ENCODE measurements at places on chromosomes 2 and 18.

- DNase-seq = no peak
Measured at GRCh38 chr2:149380205-149380604, 49.8 kb downstream of the LYPD6 start.

- DNase-seq = no peak
Measured at GRCh38 chr18:13179566-13180113, 38.9 kb upstream of the LDLRAD4 start.

- DNase-seq = peak; percentile 37
Measured at GRCh38 chr2:165067643-165068486, 112.5 kb upstream of the SLC38A11 start.

GRCh38 chr18:67260841-67261240 lies 255.7 kb downstream of the DSEL start:
- DNase-seq = no peak

- no peak for DNase-seq
Measured at GRCh38 chr18:76707534-76707933, 114.8 kb upstream of the ZNF236 start.

GRCh38 chr2:9484533-9484932 lies 10.2 kb downstream of the IAH1 start:
- DNase-seq = no peak

- DNase-seq = no peak
Measured at GRCh38 chr18:63234432-63234831, 85.1 kb downstream of the BCL2 start.

GRCh38 chr18:22914633-22915032 lies 18.5 kb upstream of the RBBP8 start:
- DNase-seq = no peak

- no peak for DNase-seq
Measured at GRCh38 chr2:145253492-145253891, 733.6 kb upstream of the ZEB2 start.

GRCh38 chr2:237092920-237093781 lies 7.5 kb downstream of the COPS8 start:
- peak; percentile 60 for DNase-seq

- no peak for DNase-seq
Measured at GRCh38 chr18:75179819-75180600, 28.9 kb downstream of the PTGR3 start.

DNA sequence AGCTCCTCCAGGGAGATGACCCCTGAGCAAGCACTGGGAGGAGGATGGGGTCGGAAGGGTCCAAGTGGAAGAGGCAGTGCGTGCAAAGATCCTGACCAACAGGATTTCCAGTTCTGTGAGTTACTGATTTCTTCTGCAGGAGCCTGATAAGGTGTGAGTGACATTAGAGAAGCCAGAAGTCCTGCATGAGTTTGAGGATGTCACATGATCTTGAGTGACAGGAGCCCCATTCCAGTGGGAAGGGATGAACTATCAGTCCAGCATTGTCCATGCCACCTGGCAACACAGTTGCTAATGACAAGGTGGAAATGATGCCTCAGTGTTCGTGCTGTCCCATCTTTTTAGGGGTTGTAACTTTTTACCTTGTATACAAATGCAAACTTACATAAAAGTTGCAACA lies 285.1 kb upstream of the HDAC4 start:
- no peak for DNase-seq

DNA sequence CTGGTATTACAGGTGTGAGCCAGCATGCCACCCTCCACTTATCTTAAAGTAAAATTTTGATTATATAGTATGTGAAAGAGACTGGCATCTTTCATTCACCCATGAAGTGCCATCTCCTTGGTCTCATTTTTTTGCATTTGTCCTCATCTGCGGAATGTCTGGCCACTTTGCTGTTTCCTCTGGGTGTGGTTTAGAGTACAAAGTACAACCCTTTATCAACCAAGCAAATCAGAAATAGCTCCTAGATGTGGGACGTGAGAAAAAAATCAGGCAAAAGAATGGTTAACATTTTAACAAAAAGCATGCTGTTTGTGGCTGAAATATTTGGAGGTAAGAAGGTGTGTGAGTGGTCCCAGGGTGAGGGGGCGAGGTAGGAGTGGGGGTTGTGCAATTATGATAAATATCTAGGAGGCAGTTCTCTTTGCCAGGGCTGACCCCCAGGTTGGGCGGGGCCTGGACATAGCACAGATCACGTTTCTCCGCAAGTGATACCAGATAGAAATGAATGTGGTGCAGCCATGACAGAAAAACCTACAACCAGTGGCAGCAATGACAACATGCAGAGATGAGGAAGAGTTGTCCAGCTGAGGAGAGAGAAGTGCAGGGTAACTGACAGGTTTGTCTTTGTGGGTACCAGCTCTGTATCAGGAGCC lies 115.8 kb upstream of the SERTAD2 start:
- no peak for DNase-seq

- DNase-seq = no peak
Measured at GRCh38 chr18:55787536-55788073, 199.6 kb upstream of the TCF4 start.

- DNase-seq = no peak
Measured at GRCh38 chr2:173550143-173550542, 195.5 kb downstream of the CDCA7 start.

GRCh38 chr2:199057936-199058335 lies 399.8 kb downstream of the SATB2 start:
- DNase-seq = no peak

DNA sequence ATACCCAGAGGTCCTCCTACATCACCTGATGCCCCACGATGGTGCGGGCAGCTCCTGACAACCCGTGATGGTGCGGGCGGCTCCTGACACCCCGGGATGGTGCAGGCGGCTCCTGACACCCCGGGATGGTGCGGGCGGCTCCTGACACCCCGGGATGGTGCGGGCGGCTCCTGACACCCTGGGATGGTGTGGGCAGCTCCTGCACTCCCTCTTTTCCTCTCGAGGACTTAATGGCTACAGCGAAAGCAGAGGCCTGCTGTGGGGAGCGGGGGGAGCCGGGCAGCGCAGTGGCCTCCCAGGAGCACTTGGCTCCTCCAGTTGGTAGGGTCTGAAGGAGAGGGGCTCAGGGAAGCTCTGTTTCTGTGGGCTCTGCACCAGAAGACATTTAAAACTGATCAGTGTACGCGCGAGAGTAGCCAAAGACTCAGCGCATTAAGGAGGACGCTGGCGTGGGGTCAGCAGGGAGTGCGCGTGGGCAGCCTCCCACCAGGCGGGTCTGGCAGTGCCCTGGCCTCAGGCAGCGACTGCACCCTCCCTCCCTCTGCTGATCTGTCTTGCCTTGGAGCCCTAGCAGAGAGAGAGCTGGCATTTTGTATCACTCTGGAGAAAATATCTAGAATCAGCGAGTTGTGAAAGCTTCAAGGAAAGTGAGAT lies 464.5 kb upstream of the MYT1L start:
- no peak for DNase-seq

DNA sequence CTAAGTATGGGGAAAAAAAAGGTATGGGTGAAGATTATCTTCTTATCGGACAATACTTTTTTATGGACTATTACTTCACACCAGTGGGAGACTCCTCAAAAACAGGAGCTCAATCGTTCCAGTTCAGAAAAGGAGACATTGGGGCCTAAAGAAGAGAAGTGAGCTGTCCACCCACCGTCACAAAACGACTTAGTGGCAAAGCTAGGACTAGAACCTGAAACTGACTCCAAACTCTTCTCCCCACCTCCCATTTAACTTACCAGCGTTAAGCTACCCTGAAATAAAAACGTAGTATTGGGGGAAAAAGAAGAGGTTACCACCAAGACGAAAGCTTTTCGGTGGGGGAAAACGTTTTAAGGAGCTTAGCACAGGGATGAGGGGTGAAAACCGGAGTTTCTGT lies 503 bp downstream of the GTF3C3 start:
- no peak for DNase-seq

GRCh38 chr2:110770404-110770958 lies 38.1 kb downstream of the ACOXL start:
- no peak for DNase-seq

GRCh38 chr2:217858519-217859491 lies 144.0 kb downstream of the TNS1 start:
- DNase-seq = peak; percentile 84

DNA sequence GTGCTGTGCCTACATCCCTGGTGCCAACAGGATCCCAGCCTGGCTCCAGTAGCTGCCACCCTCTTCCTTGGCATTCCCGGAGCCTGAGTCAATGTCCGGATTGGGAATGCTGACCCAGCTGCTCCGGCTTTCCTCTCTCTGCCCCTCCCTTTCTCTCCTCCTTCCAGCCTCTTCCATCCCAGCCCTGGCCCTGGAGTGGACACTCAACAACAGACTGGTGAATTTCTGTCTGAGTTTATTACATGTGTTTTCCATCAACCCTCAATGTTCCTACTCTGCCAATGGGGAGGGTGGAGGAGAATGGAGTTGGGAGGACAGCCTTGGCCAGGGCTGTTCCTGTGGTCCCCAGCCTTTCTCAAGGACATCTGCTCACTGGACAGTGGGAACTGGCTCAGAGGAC lies 917 bp upstream of the PRKAG3 start:
- no peak for DNase-seq

- DNase-seq = no peak
Measured at GRCh38 chr2:158042245-158042644, 59.4 kb upstream of the UPP2 start.

GRCh38 chr2:39682066-39682692 lies 16.5 kb downstream of the TMEM178A start:
- DNase-seq = no peak

GRCh38 chr2:118520246-118520645 lies 327.2 kb downstream of the EN1 start:
- no peak for DNase-seq

GRCh38 chr18:11259469-11260150 lies 110.2 kb upstream of the PIEZO2 start:
- no peak for DNase-seq

- DNase-seq = no peak
Measured at GRCh38 chr2:55311444-55311870, 42.4 kb upstream of the MTIF2 start.

DNA sequence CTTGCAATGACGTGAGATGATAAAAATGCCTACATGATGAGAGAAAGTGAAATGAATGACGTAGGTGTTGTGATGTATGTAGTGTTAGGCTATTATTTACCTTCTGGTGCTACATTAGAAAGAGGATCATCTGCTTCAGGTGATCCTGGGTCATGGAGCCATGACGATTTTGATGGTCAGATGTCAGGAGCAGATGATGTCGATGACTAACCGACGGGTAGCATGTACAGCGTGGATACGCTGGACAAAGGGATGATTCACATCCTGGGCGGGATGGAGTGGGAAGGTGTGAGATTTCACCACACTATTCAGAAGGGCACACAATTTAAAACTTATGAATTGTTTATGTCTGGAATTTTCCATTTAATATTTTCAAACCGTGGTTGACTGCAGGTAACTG lies 43.5 kb upstream of the ACVR1C start:
- no peak for DNase-seq

- DNase-seq = no peak
Measured at GRCh38 chr18:13530879-13531387, 195.4 kb downstream of the FAM210A start.

GRCh38 chr2:172445851-172446250 lies 18.5 kb downstream of the ITGA6 start:
- DNase-seq = no peak

GRCh38 chr2:133942398-133942797 lies 311.5 kb upstream of the MGAT5 start:
- no peak for DNase-seq

DNA sequence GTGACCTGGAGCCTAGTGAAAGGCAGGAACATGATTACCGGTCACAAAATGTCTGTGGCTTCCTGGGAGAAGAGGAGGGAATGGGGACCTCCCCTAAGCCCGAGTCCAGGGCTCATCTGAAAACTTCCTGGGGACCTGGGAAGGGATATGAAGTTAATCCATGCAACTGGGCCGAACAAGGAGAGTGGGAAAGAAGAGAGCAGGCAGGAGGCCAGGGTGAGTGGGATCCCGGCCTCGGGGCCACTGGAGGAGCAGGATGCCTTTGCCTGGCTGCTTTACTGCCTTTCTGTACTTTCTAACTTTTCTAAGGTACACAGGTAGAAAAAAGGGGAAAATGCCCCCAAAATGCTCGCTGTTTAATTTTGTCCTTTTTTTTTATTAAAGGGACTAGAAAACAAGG lies 43.4 kb upstream of the MAL start:
- DNase-seq = no peak

- no peak for DNase-seq
Measured at GRCh38 chr2:224816816-224817215, 100.7 kb upstream of the CCDC195 start.

- no peak for DNase-seq
Measured at GRCh38 chr2:196277002-196277401, 105.6 kb upstream of the STK17B start.

GRCh38 chr2:171347591-171348032 lies 86.2 kb downstream of the METTL8 start:
- DNase-seq = no peak

DNA sequence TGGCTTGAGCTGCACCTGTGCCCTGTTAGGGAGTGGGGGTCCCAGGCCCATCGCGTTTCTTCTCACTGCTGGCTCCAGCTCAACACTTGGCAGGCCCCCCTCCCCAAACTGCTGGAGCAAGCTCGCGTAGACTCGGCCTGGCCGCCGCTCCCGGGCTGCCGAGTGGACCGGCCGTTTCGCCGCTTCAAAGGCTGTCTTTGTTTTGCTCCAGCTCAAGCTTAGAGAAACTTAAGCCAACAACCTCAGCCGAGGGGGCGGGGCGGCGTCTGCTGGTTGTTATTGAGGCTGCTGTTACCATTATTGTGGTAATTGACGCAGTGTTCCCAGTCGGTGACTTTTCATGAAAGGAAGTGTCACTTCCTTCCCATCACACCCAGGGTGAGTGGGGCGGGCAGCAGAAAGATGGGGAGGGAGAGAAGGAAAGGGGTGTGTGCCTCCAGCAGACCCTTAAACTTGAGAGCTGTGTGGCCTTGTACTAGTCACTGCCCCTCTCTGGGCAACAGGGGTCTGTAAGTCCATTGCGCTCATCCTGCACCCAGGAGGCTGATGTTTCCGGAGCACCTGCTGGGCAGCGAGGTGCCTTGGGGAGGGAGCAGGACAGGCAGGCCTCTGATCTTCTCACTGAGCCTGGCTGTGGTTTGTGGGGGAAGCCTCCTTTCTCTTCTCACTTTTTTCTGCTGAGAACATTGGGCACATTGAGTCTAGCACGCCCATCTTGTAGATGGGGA lies 2.1 kb downstream of the ARID5A start:
- DNase-seq = peak; percentile 64

GRCh38 chr2:101112772-101113157 lies 38.4 kb downstream of the TBC1D8 start:
- no peak for DNase-seq

- no peak for DNase-seq
Measured at GRCh38 chr2:149068996-149069888, 30.7 kb downstream of the LYPD6B start.

DNA sequence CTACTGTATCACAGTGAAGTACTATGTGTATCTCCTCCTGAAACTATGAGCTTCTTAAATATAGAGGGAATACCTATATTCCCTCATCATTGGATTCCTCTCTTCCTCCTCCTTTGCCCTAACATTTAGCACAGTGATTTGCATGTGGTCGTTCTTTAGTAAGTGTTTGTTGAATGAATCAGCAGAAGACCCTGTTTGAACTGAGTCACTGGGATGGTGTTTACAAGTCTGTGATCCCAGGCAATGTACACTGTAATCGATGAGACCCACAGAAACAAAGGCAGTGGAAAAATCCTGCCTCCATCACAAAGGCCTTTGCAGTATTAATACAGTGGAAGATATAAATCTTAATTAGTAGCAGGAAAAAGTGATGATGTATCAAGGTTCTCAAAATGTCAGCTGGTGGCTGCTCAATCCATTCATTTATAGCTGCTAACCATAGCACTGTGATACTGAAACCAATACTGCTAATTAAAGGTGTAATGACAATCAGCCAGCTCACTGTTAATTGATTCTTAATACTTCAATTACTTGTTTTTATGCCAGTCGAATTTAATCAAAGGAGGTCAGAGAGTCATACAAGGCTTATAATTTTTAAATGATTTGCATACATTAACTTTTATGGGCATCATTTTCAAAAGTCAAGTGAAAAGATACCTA lies 20.8 kb upstream of the MYO3B start:
- no peak for DNase-seq
